ENCODE measurements at places on chromosomes 3 and 15.

DNA sequence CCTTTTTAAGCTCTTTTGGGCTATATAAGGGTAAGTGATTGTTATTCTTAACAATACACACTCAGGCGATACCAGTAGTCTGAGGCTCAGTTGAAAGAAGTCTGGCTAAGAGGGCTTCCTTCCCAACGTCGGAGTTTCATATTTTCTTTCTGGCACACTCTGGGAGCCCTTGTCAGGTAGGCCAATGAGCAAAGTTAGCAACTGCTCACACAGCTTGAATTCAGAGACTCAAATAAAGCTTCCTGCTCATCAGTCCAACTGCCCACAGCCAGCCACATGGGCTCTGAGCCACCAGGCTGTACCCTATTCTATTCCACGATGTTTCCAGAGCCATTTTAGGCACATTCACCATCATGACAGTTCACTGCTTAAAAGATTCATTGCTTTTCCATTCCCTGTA is 155.1 kb upstream of the TBL1XR1 start:
- DNase-seq, result no peak

- no peak for DNase-seq
These were observed 79.6 kb downstream of the SOX2 start for GRCh38 chr3:181791056-181791955.

DNA sequence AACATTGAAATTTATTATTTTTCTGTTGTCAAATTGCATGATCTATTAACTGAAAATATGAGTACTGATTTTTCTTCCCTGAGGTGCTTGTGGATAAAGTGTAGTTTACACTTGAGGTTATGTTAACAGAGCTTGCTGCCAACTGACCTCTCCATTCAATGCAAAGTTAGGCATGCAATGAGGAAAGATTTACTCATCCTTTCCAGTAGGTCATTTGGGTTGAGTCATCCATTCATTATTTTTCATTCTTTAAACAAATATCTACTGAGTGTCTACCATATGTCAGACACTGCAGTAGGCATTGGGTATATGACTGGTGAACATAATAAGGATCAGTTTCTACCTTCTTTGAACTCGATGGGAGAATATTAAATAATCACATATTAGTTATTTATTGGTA is 604.1 kb downstream of the EDEM1 start:
- no peak for DNase-seq

- DNase-seq, result no peak
These were observed 5.8 kb downstream of the EID1 start for GRCh38 chr15:48883699-48884098.

DNA sequence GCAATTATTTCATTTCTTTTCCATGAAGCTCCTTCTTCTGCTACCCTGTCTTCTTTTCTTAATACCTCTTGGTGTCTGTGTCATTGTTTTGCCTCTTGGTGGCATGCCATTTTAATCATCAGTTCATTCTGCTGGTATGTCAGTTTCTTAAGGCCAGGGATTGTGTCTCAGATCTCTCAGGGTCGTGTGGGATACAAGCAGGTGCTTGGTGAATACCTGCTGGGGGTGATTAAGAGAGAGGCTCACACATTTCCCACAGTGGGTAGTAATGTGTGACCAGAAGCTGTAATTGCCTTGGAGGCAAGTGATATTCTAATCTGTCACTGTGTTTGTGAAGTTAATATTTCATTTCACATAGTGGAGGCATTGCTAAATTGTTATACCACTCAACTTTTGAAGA is 361.4 kb upstream of the TRIM42 start:
- no peak for DNase-seq

GRCh38 chr3:43071313-43071893 is 34.5 kb downstream of the POMGNT2 start:
- DNase-seq, result no peak

GRCh38 chr3:73538486-73538885 is 86.3 kb downstream of the PDZRN3 start:
- no peak for DNase-seq
